ENCODE measurements at places on chromosomes 2 and 18. TPM values are rescaled to one million over a fixed set of nuclear protein-coding genes. Genes with fewer than 3 reads are reported as not detected.
A peak's percentile ranks its signal among the peaks of the same experiment; 100 is the strongest.

MOGAT1 gene
- not detected for total RNA-seq

GRCh38 chr2:230684270-230685168 is 28.1 kb upstream of the CAB39 start:
- DNase-seq: peak; percentile 80
- H3K36me3 ChIP-seq: no peaks in the 10 kb centered on the region
- H3K4me3 ChIP-seq: no peak overlapping the region

- no peak overlapping the region for H3K27ac ChIP-seq
- no peaks in the 10 kb centered on the region for H3K4me1 ChIP-seq
- no peaks in the 10 kb centered on the region for H3K36me3 ChIP-seq
Measured at GRCh38 chr2:30732376-30732775, 74.9 kb downstream of the CAPN13 start.

DNA sequence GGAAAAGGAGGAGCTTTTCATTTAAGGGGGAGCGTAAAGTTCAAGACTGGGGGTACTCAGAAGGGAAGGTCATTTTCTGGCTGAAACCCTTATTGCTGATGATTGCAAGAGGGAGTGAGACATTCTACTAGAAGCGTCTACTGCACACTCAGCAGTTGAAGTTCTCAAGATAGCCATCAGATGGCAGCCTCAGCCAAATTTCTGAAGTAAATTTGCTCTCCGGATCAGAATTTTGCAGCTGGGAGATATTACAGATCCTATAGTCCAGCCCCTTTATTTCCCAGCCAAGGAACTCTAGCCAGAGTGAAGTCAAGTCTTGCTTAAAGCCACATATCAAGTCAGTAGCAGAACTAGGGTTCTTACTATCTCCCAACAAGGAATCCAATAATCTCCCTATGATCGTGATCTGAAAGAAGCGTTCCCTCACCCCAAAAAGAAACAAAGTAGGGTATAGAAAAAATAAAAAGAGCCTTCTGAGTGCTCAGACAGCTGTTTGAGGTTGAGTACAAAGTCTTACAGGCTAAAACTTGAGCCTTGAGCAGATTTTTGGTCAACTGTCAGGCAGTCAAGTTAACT is 24.0 kb downstream of the RAX start:
- peak; percentile 47 for DNase-seq
- no peak overlapping the region for H3K4me3 ChIP-seq
